ENCODE measurements at places on chromosomes 12 and 14.
A peak's percentile ranks its signal among the peaks of the same experiment; 100 is the strongest.

GRCh38 chr12:32106517-32107358 is at the start of gene BICD1:
TSS of gene BICD1 (plus strand) at chr12:32106847. CDS start at chr12:32107332, 485 bp downstream.
- peak; percentile 69 for DNase-seq

DNA sequence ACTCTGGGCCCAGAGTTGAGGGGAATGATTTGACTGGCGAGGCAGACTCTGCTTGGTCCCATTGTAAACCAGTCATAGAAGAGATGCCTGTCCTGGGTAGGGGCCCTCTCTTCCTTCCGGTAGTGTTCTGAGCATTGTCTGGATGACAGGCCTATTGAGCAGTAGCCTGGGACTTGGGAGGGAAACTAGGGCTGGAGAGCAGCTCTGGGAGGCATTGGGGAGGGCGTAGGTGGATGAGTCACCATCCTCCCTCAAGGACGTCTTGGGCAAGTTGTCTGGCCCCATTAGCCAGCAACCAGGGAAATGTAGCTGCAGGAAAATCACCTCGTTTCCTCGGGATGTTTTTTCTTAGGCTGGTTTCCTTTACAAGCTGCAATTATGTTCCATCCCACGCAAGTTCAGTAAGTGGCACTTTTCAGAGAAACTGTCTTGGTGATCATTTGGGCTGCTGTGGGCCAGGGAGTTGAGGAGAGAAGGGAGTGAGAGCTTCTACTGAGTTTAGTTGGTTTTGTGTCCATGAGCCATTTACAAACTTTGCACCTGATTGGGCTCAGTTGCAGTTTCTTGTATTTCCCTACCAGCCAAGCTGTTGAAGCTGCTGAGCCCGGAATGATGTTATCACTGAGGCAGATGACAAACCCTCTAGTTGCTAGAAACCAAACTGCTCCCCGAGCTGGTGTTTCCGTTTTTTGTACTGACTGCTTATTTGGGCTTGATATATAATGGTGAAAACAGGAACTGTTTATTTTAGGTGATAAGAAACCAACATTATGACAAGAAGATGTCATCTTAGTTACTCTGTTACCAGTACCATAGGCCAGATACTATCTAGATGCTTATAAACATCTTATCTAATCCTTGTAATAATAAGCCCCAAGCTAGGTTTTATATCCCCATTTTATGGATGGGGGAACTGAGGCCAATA is 147.6 kb downstream of the CHST11 start:
- DNase-seq = no peak

- DNase-seq = no peak
Observed at GRCh38 chr14:35159742-35160409, 37.5 kb downstream of the PRORP start.

DNA sequence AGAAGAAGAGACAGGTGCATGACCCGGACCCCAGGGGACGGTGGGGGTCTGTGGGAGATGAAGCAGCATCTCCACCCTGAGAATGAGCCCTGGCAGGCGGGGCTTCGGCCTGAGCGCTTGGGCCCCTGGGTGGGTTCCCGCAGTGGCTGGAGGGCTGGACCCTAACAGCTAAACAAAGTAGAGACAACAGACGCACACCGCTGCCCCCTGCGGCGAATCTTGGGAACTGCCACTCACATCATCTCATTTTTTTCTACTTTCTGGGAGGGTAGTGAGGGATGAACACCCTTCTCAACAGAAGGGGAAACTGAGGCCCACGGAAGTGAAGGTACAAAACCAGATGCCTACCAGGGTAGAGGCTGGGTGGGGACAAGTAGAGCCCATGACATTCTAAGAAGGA is 104.7 kb downstream of the RFLNA start:
- DNase-seq = no peak

GRCh38 chr14:89910691-89911009 is 43.9 kb downstream of the EFCAB11 start:
- DNase-seq = no peak

DNA sequence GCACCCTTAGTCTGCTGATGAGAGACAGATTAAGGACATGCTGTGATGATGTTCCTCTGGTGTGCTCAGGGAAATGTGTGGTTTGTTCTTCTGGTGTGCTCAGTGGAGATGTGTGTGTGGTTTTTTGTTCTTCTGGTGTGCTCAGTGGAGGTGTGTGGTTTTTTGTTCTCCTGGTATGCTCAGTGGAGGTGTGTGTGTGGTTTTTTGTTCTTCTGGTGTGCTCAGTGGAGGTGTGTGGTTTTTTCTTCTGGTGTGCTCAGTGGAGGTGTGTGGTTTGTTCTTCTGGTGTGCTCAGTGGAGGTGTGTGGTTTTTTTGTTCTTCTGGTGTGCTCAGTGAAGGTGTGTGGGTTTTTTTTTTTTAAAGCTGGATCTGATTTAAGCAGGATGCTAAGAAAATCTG is 15.4 kb downstream of the PIWIL1 start:
- DNase-seq = no peak

- DNase-seq = no peak
Observed at GRCh38 chr14:62101673-62102348, 339.6 kb downstream of the SNAPC1 start.

DNA sequence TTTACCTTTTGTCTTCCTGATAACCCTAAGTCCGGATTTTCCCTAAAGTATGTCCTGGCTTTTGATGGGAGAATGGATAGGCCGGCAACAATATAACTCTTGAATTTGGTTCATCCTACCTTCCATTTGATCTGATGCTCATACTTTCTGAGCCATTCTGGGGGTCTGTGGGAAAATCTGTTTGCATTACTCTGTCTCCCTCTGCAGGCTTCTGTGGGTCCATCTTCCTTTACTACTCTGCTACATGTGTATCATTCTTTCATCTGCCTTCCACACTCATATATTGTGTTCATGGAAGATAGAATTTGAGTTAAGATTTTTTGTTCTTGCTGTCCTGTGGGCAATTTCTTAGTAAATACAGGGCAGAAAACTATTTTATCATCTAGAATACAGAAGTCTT is 101.5 kb downstream of the NAV3 start:
- DNase-seq = no peak

- no peak for DNase-seq
Observed at GRCh38 chr12:106045251-106045674, 93.5 kb downstream of the NUAK1 start.

- DNase-seq = no peak
Observed at GRCh38 chr12:31236998-31237637, 88.8 kb downstream of the SINHCAF start.

GRCh38 chr14:78847801-78848200 is 677.6 kb downstream of the NRXN3 start:
- DNase-seq = no peak

GRCh38 chr12:4215229-4216186 is 58.1 kb upstream of the CCND2 start:
- peak; percentile 19 for DNase-seq

DNA sequence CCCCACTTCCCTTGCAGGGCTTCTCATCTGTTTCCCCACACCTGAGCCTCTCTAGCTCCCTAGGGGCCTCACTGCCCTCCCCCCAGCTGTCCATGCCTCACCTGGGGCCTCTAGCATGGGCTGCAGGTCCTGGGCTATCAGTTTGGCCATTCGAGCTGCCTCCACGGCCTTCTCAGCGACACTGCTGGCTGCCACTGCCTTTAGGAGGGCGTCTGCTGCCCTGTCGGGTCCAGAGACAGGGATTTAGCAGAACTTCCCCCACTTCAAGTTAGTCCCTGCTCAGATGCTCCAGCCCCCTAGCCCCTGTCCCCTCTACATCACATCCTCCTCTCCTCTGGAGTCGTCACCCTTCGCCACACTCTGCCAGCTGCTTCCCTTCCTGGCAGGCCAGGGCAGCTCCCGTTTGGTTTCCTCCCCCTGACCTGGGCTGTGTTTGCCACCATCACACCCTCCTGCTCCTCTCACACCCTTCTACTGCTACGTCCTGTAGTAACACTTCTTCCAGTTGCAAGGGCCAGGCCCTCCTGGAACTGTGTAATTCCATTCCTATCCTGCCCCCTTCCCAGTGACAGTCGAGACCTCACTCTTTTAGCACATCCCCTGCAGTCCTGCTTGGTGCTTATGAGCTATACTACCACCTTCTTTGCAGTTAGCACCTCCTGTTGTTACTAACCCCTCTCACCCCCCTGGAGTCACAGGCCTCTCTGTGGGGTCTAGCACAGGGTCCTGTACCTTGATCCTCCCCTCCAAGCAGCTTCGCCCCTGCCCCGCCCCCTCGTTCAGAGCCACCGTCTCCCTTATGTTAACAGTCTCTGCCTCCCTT is 4.3 kb upstream of the AP1G2 start:
- no peak for DNase-seq

- DNase-seq = peak; percentile 76
Observed at GRCh38 chr12:55930771-55931316, at the start of gene DGKA. TSS of gene DGKA (plus strand) at chr12:55931162. CDS start at chr12:55936504, 5,342 bp downstream.

DNA sequence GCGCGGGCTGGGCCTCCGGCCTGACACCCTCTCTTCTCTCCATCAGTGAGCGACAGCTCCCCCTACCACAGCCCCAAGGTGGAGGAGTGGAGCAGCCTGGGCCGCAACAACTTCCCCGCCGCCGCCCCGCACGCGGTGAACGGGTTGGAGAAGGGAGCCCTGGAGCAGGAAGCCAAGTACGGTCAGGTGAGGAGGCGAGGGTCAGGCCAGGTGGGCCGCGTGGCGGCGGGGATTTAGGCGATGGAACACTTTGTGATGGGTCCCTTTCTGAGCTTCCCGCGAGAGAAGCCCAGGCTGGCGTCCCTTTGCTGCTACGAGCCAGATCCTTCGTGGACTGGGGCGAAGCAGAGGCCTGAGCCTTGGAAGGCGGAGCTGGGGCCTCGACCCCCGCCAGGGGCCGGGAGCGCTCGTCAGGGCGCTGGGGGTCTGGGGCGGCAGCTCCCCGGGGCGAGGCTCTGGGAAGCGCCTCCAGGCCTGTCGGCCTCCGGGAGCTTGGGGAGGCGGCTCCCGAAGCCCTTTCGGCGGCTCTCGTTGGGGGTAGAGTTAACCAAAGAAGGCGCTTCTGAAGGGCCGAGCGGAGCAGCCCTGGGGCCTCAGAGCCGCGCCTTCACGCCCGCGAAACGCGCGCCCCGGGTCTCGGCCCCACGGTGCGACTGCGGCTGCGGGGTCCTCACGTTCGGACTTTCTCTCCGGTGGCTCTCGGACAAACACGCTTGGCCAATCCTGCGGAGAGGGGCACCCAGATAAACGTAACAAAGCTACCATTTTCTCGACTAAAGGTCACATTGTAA is 5.0 kb downstream of the PAX9 start:
- DNase-seq = no peak

GRCh38 chr12:97223419-97223818 is 239.2 kb upstream of the RMST start:
- DNase-seq = no peak

GRCh38 chr12:52423035-52423434 is 11.1 kb downstream of the KRT75 start:
- no peak for DNase-seq

GRCh38 chr12:94704452-94705306 is 54.3 kb upstream of the TMCC3 start:
- DNase-seq = no peak

DNA sequence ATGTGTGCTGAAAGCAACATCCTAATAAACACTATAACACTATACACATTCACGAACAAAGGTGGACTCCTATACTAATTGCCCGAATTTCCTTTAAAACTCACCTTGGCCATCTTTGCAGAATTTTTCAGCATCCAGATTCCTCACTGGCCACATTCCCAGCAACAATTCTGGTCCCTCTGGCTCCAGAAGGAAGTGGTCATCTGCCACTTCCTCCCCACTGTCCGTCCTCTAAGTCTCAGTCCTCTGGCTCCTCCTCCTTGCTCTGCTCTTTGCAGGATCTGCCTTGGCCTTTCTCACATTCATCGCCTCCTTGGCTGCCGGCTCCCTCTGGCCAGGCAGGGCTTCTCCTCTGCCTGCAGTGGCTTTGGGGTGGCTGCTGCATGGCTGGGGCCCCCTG is 426.0 kb downstream of the FUT8 start:
- DNase-seq = no peak

DNA sequence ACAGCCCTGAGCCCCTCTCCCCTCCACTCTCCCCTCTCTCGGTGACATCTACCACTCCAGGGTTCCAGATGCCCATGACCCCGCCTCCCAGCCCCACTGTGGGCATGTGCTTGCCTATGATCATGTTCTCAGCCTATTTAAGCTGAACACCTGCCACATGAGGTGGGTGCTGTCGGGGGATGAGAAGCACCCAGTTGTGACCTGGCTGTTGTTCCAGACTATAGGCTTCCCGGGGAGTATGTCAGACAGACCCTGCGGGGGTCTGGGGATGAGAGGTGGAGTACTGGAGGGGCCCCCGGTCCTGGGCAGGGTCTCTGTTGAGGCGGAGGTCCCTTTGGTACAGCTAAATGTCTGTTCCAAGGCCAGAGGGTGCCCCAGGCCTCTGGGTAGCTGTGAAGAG is 6.0 kb downstream of the VSX2 start:
- DNase-seq = no peak

DNA sequence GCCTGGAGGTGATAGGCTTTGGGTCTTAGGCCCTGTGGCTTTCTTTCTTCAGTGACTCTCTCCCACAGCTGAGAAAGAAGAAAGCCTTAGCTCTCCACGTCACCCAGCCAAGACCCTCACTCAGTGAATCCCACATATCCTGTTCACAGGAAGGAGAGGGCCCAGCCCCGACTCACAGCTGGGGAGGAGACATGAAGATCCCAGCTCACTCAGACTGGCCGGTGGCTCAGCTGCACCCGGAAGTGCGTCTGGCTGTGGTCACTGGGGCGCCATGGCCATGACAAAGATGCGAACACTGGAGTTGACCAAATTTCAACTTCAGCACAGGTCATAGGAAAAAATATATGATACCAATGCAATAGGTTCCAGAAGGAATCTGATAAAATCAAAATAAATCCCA is 14.2 kb downstream of the DLK1 start:
- DNase-seq = no peak

- DNase-seq = peak; percentile 33
Observed at GRCh38 chr12:69070319-69071090, 137.5 kb upstream of the CPM start.

DNA sequence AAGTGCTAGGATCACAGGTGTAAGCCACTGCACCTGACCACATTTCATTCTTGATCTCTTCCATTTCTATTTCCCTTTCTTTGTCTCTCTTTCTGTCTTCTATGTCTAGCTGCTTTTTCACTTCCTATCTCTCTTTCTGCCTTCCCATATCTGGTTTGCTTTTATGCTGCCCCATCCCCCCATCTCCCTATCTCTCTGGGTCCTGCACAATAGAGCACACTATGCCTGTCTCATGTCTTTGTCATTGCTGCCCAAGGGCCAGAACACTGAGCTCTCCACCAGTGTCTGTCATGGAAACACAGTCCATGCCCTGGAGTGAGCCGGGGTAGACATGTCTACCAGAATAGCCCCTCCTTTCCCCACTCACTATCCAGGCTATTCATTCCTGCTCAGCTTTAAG is 12.3 kb upstream of the RARG start:
- DNase-seq = no peak
